Stimulated activated naive CD4-positive, alpha-beta T cell (primary cell): ENCODE measurements at places on chromosomes 12 and 14.

GRCh38 chr12:66002812-66003211 is 127.7 kb downstream of the LLPH start:
- no peak for DNase-seq

- no peak for DNase-seq
Measured at GRCh38 chr12:120095736-120096135, 20.8 kb downstream of the RAB35 start.

DNA sequence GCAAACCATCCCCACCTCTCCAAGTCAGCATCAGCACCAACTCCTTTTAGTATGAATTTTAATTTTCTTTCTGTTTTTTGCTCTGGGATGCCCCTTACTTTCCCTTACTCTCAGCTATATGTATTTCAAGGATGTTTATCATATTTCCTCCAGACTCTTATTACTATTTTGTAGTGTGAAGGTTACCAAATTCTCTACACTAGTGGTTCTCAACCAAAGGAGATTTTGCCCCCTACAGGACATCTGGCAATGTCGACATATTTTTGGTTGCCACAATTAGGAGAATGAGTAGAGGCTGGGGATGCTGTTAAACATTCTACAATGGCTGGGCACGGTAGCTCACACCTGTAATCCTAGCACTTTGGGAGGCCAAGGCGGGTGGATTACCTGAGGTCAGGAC is 29.1 kb upstream of the SOS2 start:
- no peak for DNase-seq

- peak; percentile 30 for DNase-seq
Measured at GRCh38 chr14:103520657-103521437, 1.8 kb downstream of the CKB start.

GRCh38 chr14:105059035-105059924 is 6.0 kb downstream of the GPR132 start:
- DNase-seq = peak; percentile 76

- DNase-seq = no peak
Measured at GRCh38 chr14:100446572-100446971, 123.4 kb downstream of the SLC25A47 start.

DNA sequence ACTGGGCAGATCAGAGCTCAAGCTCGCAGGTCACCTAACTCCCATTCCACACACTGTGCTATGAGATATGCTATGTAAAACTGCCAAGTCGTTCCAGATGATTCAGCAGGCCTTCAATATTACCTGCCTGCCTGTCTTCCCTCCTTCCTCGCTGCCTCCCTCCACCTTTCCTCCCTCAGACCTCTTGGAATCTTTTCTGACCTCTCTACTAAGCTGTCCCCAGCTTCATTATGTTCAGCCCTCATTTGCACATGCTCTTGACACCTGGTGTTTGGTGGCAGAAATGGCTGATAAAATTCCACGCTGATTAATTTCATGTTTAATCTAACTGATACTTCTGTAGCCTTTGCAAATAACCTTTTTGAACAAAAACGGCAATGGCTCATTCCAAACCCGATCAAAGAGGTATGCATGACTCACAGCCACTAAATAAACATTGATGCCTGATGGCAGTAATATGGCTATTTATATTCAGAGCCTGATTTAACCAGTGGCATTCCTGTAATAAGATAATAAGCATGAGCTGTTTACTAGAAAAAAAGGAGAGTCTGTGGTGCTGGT is 130.8 kb upstream of the EGLN3 start:
- no peak for DNase-seq

DNA sequence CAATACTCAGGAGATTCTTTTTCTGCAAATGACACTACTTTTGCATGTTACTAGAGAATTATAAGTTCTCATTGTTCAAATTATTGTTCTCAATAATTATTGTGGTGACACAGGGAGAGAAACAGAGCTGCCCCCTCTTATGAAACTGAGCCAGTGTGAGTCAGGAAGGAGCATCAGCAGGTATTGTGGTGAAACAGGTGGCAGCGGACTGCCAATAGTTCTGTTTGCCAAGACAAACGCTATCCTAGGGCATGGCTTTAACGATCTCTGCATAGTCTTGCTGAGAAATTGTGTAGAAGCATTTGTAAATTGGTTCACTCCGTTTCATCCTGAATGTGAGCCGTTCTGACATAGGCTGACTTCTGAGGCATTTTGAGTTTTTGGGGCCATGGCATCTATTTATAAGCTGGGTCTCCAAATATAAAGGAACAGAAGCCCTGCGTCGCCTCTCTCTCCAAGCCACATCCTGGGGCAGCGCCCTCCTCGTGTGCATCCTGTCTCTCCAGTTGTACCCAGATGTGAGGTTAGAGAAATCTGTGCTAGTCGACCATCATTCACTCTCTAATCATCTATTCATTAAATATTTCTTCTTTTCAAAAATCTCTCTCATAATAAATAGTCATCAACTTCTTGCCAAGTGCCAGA is 15.8 kb upstream of the PPP4R4 start:
- no peak for DNase-seq

DNA sequence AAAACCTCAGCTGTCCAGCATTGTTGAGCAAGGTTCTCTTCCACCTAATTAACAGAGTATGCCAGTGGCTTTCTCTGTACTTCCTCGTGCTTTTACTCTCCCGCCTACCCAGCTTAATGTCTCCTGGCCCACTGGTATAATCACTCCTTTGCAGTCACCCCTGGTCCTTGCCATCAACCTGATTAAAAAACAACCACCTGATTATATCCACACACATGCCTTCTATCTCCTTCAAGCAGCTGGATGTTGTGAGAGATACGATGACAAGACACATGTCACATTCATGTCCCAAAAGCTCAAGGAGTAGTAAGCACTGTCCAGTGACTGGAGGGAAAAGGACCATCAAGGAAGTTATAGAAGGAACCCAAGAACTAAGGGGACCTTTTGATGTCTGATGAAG is 241.3 kb upstream of the GRIP1 start:
- no peak for DNase-seq

DNA sequence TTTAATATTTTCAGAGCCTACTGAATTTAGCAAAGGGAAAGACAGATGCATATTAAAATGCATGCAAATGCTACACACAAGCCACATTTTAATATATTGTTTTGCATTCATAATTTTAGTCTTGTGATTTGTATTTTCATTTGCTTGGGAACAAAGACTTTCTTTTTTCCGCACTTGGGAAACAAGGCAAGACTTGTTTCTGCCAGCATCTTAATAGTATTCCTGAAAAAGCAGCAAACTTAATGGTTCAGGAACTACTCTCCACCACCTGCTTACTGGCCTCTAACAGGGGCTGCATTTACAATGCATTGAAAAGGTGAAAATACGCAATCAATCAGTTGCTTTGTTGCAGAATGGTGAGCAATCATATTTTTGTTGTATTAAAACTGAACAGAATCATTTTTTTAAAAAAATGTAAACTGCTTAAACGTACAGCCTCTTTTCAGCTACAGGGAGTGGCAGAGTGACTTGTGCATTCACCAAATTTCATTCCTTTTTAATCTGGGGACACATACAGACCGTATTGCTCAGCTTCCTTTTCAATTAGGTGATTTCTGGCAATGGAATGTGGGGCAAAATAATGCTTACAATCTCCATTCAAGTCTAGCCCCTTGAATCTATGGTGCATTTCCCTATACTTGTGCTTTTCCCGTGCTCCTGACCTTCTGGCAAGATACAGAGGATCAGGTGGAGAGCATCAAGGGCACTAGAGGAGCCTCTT is 144.1 kb upstream of the BTG1 start:
- no peak for DNase-seq

GRCh38 chr14:68632054-68632895 is 160.6 kb downstream of the ZFP36L1 start:
- DNase-seq = no peak

DNA sequence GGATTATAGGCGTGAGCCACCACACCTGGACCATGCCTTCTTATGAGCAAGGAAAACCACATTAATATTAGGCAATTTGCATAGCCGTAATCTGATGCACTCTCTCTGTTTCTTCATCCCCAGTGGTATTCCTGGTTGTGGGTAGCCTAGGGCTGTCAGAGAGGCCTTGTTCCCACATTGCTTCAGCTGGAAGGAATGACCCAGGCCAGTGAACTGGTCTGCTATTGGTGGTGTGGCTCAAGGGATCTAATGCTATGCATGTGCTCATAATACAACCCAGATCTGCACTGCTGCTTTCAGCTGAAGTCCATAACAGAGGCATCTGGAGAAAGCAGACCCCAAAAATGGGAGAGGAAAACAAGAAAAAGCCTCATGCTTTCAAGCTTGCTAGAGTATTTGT is 33.1 kb upstream of the G2E3 start:
- no peak for DNase-seq

- peak; percentile 17 for DNase-seq
Measured at GRCh38 chr12:51082561-51083125, 753 bp downstream of the CSRNP2 start.

- DNase-seq = no peak
Measured at GRCh38 chr12:132492522-132492921, 2.6 kb downstream of the FBRSL1 start.

- DNase-seq = no peak
Measured at GRCh38 chr12:122944605-122945592, 21.4 kb downstream of the ABCB9 start.

DNA sequence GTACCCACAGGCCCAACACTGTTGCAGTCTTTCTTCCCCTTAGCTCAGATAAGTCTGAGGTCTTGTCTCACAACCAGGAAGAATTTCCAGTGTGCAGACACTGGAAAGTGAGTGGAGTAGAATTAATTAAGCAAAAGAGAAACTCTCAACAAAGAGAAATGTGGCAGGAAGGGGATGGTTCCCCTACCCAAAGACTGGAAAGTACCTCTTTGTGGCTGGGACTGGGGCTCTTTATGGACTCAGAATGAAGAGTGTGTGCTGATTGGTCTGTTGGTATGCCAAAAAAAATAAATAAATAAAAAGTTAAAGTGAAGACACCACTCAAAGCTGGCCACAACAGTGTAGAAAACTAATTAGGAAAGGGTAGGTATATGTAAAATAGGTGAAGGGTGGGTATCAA is 26.4 kb downstream of the GLIPR1L1 start:
- no peak for DNase-seq

GRCh38 chr12:42912367-42912766 is 322.8 kb upstream of the PRICKLE1 start:
- no peak for DNase-seq
